ENCODE measurements at places on chromosomes 5 and 9.

DNA sequence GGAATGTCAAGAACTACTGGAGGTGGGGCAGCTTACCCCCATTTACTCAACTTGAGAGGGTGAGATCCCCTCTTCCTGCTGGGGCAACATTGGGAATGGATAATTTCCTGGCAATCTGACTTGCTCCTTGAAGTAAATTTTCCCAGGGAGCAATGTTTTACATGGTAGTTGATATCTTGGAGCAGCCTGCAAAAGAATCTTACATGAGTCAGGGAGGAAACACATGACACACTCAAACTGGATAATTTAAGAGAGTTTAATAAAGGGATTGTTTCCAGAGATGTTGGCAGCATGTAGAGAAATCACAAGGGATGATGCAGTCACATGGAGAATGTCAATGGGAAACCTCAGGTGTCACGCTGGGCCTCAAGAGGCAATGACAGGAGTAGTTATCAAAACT, 212.5 kb downstream of the GAS1 start:
- DNase-seq: no peak

- DNase-seq: no peak
Observed at GRCh38 chr5:39668980-39669379, 244.2 kb upstream of the DAB2 start.

- DNase-seq: no peak
Observed at GRCh38 chr5:159899067-159900049, 16.9 kb upstream of the ADRA1B start.

- no peak for DNase-seq
Observed at GRCh38 chr5:3604501-3604900, 8.9 kb downstream of the IRX1 start.

DNA sequence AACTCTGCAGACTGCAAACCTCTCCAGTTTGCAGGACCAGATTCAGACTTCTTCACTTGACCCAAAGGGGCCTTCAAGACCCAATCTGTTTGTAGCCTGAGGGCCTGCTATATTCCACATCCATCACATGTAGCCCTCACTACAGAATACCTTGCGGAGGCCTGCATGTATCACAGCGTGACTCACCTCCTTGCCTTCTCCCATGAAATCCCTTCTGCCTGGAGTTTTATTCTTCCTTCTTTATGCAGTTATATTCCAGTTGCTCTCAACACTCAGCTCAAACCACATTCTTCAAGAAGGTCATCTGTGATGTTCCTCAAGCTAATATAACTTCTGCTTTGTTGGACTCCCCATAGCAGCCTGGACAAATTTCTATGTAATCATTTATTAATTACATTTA, 198.5 kb upstream of the PTGER4 start:
- DNase-seq: no peak

DNA sequence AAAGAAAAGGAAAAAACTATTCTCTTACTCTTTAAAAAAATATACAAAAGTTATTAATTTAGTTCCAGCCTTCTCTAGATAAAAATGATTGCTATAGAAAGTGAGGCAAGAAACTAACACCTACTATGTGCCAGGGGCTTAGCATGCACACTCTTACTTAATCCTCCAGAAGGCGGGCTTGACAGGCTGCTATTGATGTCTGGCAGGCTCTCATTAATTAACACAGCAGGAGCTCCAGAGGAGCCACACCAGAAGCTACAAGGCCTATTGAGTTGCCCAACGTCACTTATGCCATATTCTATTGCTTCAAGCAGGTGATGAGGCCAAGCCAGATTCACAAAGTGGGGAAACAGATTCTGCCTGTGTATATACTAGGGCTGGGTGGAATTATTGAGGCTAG, 54.6 kb upstream of the CLINT1 start:
- DNase-seq: no peak
